CD8-positive, alpha-beta T cell (primary cell): ENCODE measurements at places on chromosomes 3 and 15.

DNA sequence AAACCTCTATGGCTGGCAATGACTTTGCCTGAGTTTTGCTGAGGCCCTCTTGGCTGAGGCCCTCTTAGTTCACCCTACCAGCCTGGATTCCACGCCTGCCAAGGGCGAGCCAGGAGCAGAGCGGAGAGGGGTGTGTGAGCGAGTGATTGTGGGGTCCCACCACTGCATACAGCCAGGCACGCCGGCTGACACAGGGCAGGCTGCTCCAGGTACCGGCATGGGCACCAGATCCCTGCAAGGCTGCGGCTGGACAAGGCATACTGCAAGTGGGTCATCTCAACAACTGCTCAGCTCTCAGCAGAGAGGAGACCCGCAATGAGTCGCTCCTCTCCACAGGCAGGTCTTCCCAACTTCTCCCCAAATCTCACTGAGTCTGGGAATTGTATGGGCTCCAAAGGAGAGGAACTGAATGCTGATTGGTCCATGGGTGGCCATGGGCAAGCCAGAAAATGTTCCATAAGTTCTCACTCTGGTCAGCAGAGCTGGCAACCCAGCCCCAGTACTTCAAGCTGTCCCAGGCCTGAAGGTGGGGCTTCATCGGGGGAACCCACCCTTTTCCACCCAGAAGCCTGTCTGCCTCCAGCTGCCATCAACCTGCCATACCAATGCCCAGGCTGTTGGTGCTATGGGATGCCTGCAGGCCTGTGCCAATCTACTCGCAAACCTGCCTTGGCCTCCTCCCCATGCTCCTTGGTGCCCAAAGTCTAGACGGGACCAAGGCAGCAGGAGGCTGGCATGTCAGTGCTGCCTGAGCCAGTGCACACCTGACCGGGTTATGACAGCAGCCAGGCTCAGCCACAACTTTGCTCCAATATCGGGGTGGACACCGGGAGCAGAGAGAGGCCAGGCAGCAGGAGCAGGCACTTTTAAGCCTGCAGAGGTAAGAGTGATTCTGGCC, 1273.6 kb upstream of the GBE1 start:
- no peak for DNase-seq

- no peak for DNase-seq
Measured at GRCh38 chr3:119376758-119377157, 82.6 kb downstream of the ARHGAP31 start.

DNA sequence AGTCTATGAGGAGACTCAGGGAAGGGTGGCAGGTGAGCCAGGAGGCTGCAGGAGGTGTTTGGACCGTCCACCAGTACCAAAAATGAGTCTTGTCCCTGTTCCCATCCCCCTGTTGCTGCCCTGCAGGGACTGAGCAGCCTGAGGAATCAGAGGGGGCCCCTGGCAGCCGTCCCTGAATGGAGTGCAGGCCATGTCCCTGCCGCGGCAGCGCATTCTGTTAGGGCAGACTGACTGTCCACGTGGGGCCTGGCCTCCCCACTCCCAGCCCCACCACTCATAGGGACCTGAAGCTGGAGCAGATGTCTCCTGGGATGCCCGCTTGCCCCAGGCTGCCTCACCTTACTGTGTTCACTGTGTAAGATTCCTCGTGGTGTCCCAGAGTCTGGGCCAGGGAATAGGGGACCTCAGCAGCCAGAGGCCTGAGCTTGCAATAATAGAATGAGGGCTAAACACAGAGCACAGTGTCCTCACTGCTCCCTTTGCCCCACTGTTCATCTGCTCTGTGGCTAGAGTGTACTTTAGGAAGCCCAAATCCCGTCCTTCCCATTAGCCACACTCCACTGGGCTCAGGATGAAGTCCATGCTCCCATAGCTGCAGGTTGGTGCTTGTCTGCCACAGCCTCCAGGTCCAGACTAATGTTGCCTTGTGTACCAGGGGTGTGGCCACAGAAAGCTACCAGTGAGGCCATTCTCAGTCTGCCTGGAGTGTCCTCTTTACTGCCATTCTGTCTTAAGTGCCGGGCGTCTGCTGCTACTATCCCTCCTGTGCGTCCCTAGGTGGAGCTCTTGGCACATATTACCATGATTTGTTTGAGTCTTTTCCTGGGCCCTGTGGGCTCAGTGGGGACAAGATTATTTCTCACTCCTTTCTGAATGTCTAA, 63.2 kb downstream of the HCN4 start:
- no peak for DNase-seq

- DNase-seq = no peak
Measured at GRCh38 chr3:9088441-9089353, 125.4 kb upstream of the RAD18 start.

- no peak for DNase-seq
Measured at GRCh38 chr3:158379517-158379916, 191.5 kb upstream of the MLF1 start.

DNA sequence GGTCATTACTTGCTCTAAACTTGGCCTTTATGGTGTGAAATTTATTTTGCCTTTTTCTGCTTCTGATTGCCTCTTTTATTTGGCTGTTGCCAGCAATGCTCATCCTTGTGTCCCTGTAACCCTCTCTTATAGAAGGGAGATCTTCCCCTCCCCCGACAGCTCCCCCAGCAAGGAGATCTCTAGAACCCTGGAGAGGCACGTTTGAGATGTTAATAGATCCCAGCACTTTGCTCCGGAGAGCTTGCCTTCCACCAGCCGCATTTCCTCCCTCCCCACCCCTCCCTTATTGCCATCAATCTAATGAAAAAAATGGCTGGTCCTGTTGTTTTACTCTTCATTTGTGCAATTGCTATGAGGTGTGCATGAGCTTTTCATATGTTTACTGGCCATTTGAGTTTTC, 18.2 kb downstream of the TRIM71 start:
- DNase-seq = no peak

DNA sequence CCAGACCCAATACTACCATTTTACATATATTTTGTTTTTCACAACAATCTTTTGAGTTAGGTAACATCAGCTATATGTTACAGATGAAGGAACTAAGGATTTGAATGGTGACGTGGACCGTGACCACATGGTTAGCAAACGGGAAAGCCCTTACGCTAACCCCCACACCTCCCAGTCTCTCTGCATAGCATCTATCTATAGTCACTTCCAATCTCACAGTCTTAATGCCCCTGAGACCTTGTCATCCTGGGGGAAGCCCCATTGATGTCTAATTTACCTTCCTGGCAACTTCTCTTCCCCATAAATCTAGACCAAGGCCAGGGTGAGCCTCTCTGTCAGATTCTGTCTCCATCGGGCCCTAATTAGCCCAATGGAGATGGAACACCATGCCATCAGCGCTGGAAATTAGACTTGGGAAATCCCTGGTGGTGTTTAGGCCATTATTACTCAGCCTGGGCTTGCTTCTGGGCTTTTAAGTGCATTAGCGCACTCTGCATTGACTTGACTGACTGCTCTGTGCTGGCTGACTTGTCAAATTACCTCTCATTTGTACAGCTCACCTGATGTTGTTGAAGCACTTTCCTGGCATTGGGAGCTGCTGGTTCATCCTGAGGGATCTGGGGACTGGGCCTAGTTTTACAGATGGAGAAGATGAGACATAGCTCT, 34.0 kb upstream of the SH3GL3 start:
- DNase-seq = no peak

DNA sequence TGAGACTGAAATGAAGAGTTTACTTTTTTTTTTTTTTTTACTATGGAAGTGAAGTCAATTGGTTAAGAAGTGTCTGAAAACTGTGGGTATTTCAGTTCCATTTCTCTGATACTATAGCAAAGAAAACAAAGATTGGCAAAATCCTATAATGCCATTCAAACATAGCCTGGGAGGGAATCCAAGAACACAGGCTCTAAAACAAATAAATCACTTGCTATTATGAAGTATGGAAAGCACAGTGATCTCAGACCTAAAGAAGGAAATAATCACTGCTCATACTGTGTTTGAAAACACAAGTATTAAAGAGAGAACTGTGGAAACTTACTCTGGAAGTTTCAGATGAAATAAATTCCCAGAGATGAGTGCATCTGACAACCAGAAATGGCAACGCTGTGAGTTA, 12.0 kb downstream of the SAMMSON start:
- DNase-seq = no peak

DNA sequence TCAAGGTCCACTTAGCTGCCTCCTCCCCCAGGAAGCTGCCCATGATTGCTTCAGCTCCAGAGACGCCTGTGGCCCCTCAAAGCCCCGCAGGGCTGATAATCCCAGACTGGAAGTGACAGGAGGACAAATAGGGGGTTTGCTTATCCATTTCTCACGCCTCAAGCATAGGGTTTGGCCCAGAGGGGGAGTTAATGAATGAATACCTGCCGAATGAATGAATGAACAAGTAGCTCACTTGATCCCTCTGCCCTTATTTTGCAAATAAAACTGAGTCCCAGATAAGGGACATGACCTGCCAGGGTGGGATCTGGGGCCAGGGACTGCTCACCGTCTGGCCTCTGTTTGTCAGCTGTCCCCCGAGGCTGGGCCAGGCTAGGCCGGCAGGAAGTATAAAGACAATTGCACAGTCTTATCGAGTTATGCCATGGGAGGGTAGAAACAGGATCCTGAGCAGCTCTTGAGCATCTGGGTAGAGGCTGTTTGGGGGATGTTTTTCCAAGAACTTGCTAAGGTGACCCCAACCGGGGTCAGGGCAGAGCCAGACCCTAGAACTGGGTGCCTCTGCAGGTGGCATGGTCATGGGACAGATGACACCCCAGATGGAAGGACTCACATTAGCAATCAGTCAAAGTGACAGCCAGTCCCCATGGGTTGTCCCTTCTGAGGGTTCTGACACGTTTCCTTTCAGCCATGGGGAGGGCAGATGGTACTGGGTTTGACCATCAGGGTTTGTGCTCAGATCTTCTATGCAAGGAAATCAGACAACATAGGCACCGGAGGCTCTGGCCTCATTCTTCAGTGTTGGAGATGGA, 45.0 kb downstream of the IQSEC1 start:
- DNase-seq = no peak

GRCh38 chr3:46397111-46397510, 9.8 kb downstream of the CCR5AS start:
- DNase-seq = no peak

DNA sequence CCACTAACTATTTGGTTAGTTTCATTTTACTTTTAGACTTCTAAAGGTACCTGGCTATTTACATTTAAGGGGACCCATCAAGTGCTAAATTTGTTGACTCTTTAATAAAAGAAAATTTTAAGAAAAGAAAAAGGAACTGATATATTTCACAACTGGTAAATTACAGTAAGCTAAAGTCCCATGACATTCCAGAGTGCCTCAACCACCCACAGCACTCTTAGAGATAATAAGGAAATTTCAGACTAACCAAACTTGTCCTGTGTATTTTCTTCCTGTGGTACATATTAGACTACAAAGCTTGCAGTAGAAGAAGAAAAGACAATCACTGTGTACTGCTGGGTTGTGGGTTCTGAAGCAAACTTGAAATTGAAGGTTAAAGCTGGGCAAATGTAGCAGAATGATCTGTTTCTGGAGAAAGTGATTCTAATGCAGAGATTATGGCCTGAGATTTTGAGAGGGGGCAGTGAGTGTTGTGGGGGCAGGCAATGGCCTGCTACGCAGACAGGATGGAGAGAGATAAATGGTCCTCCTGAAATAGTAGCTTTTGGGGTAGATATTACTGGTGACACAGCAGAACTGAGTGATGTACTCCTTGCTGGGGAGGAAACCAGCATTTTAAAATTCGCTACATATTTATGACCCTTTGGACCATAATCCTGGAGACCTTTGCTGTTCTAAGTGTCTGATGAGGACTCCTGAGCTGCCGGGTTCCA, 24.5 kb upstream of the MFSD1 start:
- no peak for DNase-seq

GRCh38 chr3:2456788-2457187, 358.1 kb downstream of the CNTN4 start:
- DNase-seq = no peak

DNA sequence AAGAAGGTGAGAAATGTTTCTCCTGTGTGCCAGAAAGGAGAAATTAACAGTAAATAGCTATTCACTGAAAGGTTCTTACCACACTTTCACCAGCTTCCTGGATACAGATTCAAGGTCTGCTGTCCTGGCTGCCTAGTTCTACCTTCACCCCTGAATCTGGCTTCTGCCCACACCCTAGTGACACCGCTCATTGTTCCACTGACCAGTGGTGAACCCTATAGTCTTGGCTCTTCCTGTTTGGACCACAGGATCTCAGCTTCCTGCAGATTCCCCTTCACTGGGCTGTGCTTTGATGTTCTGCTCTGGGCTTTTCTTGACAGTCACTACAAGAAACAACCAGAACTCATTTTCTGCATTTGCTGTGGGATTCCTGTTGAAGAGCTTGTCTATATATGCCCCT, 250.0 kb downstream of the XXYLT1 start:
- DNase-seq = no peak

DNA sequence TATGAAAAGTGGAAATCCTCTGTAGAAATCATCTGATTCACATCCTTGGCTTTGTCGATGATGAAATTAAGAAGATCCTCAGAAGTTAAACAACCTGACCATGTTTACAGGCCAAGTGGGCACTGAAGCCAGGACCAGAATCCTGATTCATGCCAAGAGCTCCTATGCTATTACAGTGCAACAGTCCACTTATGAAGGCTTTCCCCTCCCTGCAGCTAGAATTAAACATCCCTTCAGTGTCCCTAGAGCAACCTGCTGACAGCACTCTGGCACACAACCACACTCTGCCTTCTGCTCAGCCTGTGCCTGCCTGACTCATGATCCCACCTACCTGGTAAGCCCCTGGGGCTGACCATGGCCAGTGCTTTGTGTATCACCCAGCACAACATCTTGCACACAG, 33.8 kb downstream of the TXNRD3 start:
- DNase-seq = no peak

DNA sequence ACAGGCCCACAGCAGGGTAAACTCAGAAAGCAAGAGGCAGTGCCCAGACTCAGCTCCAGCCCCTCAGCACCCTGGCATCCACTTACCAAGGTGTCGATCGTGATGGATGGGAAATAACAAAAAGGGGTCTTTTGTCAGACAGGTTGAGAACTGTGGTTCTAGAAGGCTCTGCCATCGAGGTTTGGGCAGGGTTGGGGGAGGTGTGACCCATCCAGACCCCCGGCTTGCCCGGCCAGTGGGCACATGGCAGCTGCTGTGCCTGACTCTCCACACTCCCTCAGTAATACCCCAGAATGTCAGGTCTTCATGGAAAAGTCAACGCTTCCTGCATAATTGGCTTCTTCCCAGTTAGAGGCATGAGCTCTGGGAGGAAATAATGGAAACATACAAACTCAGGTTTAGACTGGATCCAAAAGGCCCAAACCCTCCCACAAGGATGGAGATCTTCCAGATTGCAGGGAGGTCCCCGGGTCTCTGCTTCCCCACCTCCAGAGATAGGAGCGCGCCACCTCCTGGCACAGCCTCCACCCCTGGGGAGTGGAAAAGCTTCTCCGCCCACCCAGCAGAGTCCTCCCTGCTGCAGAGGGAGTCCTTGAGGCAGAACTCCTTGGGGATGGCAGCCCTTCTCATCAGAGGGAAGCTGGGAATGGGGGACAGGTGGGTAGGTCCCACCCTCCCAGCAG, 149.8 kb upstream of the IQSEC1 start:
- no peak for DNase-seq

DNA sequence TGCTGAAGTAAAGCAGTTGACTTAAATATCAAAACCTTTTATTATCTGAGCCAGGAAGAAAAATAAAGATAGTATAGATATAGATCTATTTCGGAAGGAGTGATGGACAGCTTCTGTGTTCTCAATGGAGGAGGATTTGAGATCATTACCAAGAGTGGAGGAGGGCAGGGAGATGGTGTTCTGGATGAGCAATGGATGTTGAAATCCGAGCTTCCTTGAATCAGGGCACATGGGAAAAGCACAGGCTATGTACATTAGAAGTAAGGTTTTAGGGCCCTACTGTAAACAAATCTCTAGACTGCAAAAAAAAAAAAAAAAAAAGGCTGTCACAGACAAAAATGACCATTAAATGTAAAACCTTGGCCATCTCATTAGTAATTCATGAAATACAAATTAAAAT, 43.2 kb downstream of the GTPBP8 start:
- DNase-seq = no peak

GRCh38 chr3:169901453-169901852, 9.9 kb upstream of the SAMD7 start:
- no peak for DNase-seq
